Omental fat pad (tissue), 4 donors: ENCODE measurements at places on chromosomes 1 and 21.

- no peak for DNase-seq
Measured at GRCh38 chr21:26116456-26117011, 54.0 kb downstream of the APP start.

DNA sequence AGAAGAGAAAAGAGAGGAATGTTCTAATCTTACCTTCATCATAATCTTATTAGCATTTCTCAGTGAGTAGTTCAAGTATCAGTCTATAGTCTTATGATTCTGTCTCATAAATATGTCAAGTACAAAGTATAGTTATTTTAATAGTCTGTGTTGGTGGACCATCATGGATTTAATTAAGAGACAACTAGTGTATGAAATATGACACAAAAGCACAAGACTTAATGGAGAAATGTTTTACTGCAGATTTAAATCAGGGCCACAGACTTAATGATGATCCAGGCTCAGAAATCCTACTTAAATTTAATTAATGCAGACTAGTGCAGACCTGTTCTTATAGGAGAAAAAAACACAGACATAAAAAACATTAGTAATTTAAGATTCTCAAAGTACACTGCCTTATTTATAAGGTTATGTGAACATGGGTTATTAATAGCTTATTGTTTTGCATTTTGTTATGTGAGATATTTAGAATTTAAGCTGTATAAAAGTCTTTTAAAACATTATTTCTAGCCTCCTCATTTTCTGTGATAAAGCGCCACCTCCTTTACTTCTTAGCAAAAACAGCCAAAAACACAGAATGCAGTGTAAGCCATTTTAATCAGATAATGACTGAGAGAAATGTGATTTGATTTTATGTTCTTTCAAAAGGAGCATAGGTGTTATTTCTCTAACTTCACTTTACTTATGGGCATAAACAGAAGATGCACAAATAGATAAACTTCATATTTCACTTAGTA lies 255.0 kb upstream of the SNX7 start:
- DNase-seq: no peak

GRCh38 chr1:76677416-76678405 lies 189.6 kb upstream of the ST6GALNAC5 start:
- no peak for DNase-seq

DNA sequence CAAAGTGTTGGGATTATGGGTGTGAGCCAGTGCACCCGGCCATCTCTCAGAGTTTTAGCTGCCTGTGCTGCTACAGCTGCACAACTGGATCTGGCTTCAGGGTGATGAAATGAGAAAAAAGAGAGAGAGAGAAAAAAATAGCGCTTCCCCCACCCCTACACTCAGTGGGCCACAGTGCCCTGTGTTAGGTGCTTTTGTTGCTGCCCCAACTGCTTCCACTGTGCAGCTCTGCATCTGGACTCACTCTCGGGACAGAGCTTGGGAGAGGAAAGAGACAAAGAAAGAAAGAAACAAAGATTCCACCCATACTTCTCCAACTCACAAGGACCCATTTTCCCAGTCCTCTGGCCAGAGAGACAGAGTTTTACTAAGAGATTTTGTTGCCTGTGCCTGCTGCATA lies 50.4 kb downstream of the INAVA start:
- no peak for DNase-seq

- no peak for DNase-seq
Measured at GRCh38 chr21:25501996-25502665, 105.2 kb downstream of the MRPL39 start.

- DNase-seq: peak; percentile 64
Measured at GRCh38 chr1:26363549-26364448, 8.8 kb downstream of the ZNF683 start.

- DNase-seq: peak; percentile 27
Measured at GRCh38 chr1:37691497-37692077, 729 bp upstream of the CDCA8 start.

- no peak for DNase-seq
Measured at GRCh38 chr1:181120924-181121323, 32.4 kb downstream of the IER5 start.

- DNase-seq: no peak
Measured at GRCh38 chr1:17865912-17866739, 111.0 kb downstream of the ACTL8 start.

GRCh38 chr1:2115008-2115641 lies 64.9 kb downstream of the PRKCZ start:
- DNase-seq: no peak

DNA sequence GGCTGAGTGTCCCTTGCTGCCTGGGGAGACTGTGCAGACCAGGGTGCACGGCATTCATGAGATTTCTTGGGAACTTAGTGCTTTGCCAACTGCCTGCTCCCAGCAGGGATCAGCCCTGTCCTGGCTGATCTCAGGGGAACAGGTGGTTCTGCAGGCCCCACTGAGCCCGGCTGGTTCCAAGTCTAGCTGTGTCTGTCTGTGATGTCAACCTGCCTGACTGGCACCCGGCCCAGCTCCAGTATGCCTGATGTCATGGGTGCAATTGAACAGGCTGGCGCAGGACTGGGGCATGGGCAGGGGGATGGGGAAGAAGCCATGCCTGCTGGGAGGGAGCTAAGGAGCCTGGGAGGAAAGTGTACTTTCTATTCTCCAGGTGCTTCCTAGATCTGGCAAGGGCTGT lies 227.1 kb downstream of the GRIK3 start:
- no peak for DNase-seq

DNA sequence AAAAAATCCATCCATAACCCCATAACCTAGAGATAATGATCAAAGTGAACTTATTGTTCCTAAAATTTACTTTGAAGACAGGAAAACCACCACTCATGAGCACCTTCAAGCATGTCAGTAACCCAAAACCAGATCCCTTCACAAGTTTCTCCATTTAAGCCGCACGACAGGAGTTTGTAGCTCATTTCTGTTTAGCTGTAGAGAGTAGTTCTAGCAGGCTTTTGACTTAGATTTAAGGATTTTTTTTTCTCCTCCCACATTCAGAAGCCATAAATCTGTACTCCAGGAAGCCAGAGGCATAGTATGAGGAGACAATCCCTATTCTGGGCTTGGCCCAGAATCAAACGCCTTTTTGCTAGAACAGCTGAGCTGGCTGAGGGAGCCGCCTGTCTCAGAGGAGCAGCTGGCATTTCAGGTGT lies 25.6 kb downstream of the TOMM20 start:
- no peak for DNase-seq

- DNase-seq: no peak
Measured at GRCh38 chr1:218425647-218426342, 80.7 kb downstream of the TGFB2 start.

DNA sequence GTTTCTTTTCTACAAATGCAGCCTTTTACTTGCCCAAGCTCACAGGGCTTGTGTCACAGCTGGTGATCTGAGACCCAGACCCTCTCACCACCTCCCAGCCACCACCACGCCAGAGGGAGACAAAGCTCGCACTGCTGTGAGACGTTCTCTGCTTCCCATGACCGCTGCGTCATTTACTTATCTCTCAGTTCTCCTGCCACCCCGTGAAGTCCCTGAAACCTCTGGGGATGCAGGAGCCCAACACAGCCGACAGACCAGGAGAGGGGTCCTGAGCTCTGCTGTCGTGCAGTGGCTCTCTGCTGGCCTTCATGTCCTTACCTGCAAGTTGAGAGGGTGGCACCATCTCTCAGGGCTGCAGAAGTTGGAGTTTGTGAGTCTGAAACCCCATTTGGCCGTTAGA lies 77.7 kb downstream of the SLC16A1 start:
- no peak for DNase-seq

DNA sequence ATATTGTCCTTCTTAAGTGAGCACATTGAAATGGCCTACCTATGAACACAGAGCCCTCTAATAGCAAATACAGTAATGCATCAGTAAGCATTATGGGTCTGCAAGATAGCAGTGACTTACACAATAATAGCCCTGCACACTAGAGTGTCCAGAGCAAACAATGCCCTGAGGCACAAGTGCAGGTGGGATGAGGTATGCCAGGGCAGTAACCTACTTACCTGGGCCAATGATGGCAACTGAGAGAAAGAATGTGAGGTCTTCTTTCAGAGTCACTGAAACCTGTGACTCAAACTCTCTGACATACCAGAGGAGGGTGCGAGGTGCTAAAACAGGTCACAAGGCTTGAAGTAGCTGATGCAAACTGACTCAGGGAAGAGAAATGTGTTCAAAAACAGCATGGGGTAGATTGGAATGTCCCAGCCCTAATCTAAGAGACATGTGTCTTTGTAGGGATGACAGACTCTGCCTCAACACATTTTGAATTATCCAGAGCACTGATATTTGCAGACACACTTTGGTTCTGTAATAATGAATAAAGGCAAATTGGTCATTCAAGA lies 168.5 kb upstream of the RUNX1 start:
- DNase-seq: no peak
